NCI-H187 treated with DMSO at 0.1 percent for 48 hours (cell line): ENCODE measurements at places on chromosomes 1 and 21.

- DNase-seq = no peak
Measured at GRCh38 chr1:4052657-4053056, 152.6 kb upstream of the C1orf174 start.

DNA sequence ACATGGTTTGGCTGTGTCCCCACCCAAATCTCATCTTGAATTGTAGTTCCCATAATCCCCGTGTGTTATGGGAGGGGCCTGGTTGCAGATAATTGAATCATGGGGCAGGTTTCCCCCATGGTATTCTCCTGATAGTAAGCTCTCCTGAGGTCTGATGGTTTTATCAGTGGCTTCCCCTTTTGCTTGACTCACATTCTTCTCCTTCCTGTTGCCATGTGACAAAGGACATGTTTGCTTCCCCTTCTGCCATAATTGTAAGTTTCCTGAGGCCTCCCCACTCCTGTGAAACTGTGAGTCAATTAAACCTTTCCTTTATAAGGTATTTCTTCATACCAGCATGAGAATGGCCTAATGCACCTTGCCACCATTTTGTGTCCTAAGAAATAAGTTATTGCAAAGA is 415.0 kb downstream of the COL11A1 start:
- DNase-seq = no peak

DNA sequence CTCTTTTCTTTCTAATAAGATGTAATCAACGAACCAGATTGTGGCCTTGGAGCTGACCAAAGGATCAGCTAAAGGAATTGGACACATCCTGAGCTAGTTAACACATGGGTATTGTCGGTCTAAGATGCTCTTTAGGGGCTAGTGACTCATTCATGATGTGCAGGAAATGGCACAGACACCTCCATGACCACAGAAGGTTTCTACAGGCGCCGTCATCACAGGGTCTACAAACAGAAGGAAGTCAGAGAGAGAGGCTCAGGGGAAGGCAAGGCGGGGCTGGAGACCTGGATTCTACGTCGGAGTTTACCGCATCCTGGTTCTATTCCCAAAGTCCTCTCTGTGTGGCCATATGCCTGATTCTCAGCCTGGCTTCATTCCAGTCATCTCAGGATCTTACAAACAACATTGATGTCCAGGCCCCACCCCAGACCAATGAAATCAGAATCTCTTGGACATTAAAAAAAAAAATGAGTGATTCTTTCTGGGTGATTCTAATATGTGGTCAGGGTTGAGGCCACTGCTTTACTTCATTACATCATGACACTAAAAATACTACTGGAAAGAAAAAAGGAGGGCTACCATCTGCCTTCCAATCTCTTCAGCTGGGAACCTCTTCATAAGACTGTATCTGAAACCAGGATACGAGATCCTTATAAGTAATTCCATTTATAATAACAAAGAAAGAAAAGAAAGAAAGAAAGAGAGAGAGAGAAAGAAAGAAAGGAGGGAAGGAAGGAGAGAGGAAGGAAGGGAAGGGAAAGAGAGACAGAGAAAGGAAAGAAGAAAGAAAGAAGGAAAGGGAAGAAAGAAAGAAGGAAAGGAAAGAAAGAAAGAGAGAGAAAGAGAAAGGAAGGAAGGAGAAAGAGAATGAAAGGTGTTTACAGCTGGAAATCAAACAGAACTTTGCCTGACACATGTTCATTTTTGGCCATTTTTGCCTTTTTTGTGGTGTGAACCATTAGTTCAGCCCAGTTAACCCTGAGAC is 11.6 kb upstream of the KCNJ15 start:
- DNase-seq = no peak

DNA sequence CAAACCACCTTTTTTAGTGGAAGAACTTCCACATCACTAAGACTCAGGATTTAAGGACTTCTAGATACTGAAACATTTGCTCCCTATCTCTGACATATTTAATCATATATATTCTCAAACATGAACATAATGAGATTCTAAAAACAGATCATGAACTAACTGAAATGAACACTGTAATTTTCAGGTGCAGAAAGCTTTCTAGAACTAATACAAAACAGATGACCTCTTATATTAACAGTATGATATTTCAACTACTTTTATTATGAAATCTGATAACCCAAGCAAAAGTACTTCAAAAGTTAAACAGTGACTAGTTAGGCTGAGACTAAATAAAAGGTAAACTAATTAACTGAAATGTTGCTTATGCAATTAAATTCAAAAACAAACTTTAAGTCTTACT is 157.5 kb downstream of the COP1 start:
- DNase-seq = no peak

DNA sequence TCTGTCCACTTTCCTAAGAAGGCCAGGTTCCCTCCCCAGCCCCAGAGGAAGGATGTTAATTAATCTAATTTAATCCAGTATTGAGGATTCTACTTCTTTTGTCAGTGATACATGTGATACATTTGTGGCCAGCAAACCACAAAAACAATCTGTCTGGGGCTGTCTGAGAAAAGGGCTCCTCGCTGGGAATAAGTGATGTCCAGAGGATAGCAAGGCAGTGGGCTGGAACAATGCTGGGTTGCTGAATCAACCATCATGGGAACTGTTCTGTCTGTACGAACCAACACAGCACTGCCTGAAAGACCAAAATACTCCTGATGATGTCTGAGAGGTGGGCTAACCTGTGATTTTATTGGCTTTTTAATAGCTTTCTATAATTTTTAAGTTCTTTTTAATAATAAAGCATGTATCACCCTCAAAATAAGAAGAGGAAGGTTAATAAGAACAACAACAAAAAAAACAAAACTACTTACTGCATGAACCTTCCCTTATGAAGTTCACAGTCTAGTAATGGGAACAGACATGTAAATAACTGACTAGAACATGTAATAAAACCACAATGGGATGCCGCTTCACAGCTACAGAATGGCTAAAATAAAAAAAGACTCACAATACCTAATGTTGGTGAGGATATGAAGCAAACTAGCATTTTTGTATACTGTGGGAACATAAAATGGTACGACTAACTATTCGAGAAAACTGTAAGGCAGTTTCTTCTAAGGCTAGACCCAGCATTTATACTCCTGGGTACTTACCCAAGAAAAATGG is 11.4 kb upstream of the ADAR start:
- DNase-seq = no peak

DNA sequence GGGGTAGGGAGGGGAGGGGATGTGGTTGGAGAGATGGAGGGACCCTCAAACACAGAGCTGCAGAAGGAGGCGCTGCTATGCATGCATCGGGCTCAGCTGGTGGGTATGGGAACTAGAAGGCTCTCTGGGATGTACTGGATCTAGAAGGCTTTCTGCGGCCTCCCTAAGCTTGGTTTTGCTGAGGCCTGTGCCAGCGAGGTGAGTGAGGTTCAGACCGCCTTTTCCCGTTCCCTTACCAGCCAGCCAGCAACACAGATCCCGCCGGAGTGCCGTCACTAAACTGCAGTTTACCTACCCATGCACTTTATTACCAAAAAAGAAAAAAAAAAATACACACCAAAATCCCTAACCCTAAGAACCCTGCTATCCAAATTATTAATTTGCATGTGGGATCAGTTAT is 180.2 kb downstream of the PRDM16 start:
- DNase-seq = no peak

DNA sequence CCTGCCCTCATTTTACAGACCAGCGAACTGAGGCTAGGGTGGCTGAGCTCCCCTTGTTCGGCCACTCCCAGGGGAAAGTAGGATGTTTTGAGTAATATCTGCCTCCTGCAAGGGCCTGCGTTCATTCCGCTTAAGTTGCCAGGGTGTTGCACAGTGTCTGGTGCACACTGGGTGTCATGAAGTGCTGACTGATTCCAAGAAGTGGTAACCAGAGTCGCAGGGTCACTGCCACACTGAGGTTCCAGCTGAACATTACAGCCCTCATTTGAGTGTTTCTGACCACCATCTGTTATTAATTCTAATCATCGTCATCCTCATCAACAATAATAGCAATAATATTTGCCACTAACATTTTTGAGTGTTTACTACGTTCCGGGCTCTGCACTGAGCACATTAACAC is 250.6 kb downstream of the KAZN start:
- no peak for DNase-seq

DNA sequence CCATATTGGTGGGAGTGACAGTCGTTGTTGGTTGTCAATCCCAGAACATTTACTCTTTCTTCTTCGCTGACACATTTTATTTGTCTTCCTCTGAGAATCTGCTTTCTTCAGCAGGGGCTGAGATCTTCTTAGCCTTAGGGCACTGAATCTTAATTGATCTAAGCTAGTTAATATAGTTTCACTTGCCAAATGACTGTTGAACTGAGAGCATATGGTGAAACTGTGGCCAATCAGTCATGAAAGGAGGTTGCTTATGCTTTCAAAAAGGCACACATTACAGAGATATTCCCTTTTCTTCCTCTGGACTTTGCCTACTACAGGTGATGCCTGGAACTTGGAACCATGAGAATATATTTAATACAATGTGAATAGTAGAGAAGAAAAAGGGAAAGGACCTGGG is 60.0 kb upstream of the KIAA0040 start:
- DNase-seq = no peak
